Activated T-cell treated with anti-CD3 and anti-CD28 coated beads, Interleukin-2, amount 50 U/mL, for 72 hours (primary cell): ENCODE measurements at places on chromosomes 1 and 21. TPM values are rescaled to one million over a fixed set of nuclear protein-coding genes. Genes with fewer than 3 reads are reported as not detected.

DNA sequence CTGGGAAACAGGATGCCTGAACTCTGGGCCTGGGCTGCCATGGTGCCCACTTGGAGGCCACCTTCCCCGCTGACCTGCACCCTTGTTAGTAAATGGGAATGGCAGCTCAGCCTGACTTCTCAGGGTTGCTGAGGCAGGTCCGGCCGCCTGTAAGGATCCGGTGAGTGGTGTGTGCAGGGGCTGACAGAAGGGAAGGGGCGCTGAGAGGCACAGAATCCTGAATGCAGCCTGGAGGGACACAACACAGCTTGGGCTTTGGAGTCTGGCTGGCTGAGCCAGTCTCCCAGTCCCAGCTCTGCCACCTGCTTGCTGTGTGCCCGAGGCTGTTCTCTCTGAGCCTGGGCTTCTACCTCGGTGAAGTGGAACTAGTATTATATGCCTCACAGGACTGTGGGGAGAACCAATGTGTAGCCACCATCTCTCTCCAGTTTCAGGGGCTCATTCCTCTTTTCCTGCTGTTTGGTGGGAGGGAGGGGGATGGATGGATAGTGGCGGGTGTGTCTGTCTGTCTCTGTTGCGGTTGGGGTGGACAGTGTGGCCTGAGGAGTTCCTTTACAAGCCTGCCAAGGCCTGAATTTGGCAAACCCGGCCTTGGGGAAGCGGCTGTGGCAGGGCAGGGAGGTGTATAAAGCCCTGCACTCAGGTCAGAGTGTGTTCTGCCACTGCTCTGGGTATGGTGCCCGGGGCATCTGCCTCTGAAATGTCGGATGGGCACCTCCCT, 18.0 kb downstream of the ADORA1 start:
- no peaks in the 10 kb centered on the region for H3K36me3 ChIP-seq
- H3K4me3 ChIP-seq: no peak overlapping the region
- no peaks in the 10 kb centered on the region for H3K27me3 ChIP-seq
- H3K4me1 ChIP-seq: no peaks in the 10 kb centered on the region
- DNase-seq: no peak

- H3K27me3 ChIP-seq: no peaks in the 10 kb centered on the region
- peak overlapping the region; percentile 100 for H3K27ac ChIP-seq
- H3K36me3 ChIP-seq: peaks cover 3% of the 10 kb centered on the region
- H3K4me3 ChIP-seq: peak overlapping the region; percentile 100
- H3K4me1 ChIP-seq: peaks cover 91% of the 10 kb centered on the region
Measured at GRCh38 chr1:150564051-150564991, 15.1 kb downstream of the MCL1 start.

DNA sequence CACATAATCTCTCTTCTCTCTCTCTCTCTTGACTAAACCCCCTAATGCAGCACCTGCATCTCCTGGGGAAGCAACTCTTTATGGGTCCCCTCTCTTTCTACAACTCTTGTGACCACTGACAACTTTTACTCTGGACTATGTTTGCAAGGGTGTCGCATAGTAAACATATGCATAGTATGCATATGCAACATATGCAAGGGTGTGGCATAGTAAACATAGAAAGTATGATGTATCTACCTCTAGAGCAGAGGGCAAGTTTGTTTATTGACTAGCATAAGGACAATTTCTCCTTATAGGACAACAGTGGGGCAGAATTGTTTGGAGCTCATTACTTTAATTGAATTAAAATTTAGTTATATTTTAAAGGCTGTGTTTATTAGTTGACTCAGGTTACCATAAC, 462.5 kb downstream of the AMY1C start:
- no peaks in the 10 kb centered on the region for H3K27me3 ChIP-seq
- no peaks in the 10 kb centered on the region for H3K4me1 ChIP-seq
- H3K27ac ChIP-seq: no peak overlapping the region
- no peaks in the 10 kb centered on the region for H3K36me3 ChIP-seq
- no peak overlapping the region for H3K4me3 ChIP-seq

DNA sequence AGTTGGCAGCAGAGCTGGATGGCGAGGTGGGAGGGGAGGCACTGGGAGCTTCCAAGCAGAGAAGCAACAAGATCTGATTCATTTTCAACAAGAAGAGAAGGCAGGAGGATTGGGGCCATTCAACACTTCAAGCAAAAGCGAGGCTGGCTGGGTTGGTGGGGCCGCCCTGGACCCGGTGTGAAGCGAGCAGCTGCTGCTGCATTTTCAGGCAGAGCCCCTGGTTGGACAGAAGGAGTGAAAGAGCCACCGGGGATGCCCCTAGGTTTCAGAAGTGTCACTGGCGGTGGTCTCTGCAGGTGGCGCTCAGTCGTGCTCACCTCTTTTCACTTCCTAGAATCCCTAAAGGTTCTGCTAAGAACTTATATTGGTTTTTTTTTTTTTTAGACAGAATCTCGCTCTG, 18.0 kb downstream of the SLC2A7 start:
- no peaks in the 10 kb centered on the region for H3K36me3 ChIP-seq
- H3K4me1 ChIP-seq: peaks cover 17% of the 10 kb centered on the region
- H3K4me3 ChIP-seq: no peak overlapping the region
- H3K27me3 ChIP-seq: no peaks in the 10 kb centered on the region

DNA sequence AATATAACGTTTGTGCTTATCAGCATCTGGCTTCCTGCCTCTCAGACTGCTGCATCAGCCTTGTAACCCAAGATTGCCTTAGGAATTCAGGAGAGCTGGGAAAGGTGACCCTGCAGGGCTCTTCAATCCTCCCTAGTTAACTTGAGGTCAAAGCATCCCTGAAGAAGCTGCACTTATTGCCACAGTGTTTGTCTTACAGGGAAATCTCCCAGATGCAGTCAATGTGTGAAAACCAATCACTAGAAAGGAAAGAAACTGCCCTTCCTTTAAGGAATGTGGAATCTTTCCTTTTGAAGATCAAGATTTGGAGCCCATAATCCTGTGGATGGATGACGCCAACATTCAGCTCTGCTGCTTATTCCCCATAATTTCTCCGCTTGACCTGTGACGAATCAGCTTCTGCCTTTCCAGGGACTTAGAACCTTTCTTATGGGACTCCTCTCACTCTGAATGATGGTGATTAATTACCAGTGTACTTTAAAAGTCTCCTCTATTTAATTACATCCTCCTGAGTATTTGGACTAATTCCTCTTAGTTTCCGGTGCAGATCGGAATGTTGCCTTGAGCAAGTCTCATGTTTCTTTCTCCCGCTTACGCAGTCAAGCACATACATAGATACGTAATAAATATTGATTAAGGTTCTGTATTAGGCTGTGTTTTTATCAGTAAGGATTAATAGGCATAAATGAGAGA, 14.4 kb downstream of the ADAMTS5 start:
- H3K4me3 ChIP-seq: no peak overlapping the region
- no peak overlapping the region for H3K27ac ChIP-seq
- H3K36me3 ChIP-seq: no peaks in the 10 kb centered on the region
- no peaks in the 10 kb centered on the region for H3K4me1 ChIP-seq

The FNDC5 gene
- not detected for total RNA-seq

The LRRC53 gene
- total RNA-seq: not detected

DNA sequence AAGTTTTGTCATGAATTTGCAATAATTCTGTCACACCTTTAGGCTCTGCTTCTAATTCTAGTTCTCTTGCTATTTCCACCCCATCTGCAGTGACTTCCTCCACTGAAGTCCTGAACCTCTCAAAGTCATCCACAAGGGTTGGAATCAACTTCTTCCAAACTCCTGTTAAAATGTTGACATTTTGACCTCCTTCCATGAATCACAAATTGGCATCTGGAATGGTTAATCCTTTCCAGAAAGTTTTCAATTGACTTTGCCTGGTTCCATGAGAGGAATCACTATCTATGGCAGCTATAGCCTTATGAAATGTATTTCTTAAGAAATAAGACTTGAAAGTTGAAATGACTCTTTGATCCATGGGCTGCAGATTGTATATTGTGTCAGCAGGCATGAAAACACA, 19.7 kb upstream of the SFT2D2 start:
- H3K27me3 ChIP-seq: no peaks in the 10 kb centered on the region
- no peak overlapping the region for H3K4me3 ChIP-seq
- no peak for DNase-seq
- H3K4me1 ChIP-seq: no peaks in the 10 kb centered on the region

The PLA2G4A gene
- total RNA-seq: 5.7 TPM

DNA sequence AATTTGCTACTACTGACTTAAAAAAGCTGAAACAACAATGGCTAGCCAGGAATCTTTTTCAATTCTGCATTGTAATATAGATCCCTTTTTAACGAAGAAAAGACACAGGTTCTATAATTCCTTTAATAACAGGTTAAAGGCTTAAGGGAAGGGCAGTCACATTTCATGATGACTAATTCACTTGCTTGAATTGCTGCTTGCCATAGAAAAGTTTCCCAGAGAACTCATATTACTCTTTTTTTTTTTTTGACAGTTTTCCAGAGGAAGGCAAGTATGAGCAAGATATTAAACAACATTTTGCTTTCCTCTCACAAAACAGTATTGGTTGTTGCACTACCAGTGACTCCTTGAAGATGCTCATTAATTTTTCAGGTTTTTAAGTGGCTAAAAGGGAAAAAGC, 60.9 kb downstream of the IL23R start:
- H3K4me3 ChIP-seq: no peak overlapping the region
- H3K36me3 ChIP-seq: peaks cover 5% of the 10 kb centered on the region
- DNase-seq: no peak
- H3K27me3 ChIP-seq: peaks cover 7% of the 10 kb centered on the region
- H3K27ac ChIP-seq: no peak overlapping the region
- H3K4me1 ChIP-seq: peaks cover 31% of the 10 kb centered on the region

GRCh38 chr1:57111175-57111574, 145.4 kb upstream of the C8B start:
- DNase-seq: no peak
- no peak overlapping the region for H3K4me3 ChIP-seq
- no peaks in the 10 kb centered on the region for H3K27me3 ChIP-seq
- no peaks in the 10 kb centered on the region for H3K36me3 ChIP-seq
- no peaks in the 10 kb centered on the region for H3K4me1 ChIP-seq

GRCh38 chr1:151455966-151456365, 3.3 kb downstream of the POGZ start:
- peaks cover 43% of the 10 kb centered on the region for H3K4me1 ChIP-seq
- no peak overlapping the region for H3K27ac ChIP-seq
- DNase-seq: no peak
- peak overlapping the region; percentile 36 for H3K4me3 ChIP-seq
- H3K27me3 ChIP-seq: no peaks in the 10 kb centered on the region
- H3K36me3 ChIP-seq: peaks cover 4% of the 10 kb centered on the region

DNA sequence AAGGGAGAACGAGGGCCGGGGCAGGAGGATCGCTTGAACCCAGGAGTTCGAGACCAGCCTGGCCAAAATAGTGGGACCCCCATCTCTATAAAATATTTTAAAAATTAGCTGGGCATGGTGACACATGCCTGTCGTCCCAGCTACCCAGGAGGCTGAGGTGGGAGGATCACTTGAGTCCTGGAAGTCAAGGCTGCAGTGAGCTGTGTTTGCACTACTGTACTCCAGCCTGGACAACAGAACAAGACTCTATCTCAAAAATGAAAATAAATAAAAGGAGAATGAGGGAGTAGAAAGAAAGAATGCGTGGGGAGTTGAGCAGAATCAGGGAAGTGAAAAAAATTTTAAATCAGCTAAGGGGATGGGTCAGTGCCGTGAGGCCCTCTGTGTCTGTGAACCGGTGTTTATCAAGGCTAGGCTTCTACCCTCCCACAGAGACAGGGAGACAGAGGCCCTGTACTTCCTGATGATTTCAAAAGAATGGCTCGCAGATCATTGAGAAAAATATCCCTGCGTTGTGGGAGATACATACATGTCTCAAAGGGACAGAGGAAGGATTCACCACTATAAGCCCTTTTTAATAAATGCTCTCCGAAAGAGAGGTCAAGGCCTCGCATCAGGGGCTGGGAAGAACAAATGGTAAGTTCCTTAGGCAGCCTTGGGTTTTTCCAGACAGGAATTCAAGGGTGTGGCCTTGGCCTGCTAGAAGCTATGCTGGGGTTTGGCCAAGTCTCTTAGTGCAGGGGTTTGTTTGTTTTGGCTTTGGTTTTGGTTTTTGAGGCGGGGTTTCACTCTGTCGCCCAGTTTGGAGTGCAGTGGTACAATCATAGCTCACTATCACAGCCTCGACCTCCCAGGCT, 20.7 kb downstream of the IL10RB start:
- peak overlapping the region; percentile 75 for H3K27ac ChIP-seq
- H3K4me3 ChIP-seq: no peak overlapping the region
- H3K4me1 ChIP-seq: no peaks in the 10 kb centered on the region
- H3K27me3 ChIP-seq: no peaks in the 10 kb centered on the region
- H3K36me3 ChIP-seq: peaks cover 8% of the 10 kb centered on the region

The HLX gene
- 2.0 TPM for total RNA-seq

The HRNR gene
- total RNA-seq: not detected
